ENCODE measurements at places on chromosomes 2 and 18. TPM values are rescaled to one million over a fixed set of nuclear protein-coding genes. Genes with fewer than 3 reads are reported as not detected.

- DNase-seq: no peak
Observed at GRCh38 chr2:70519453-70519852, 34.2 kb downstream of the TGFA start.

DNA sequence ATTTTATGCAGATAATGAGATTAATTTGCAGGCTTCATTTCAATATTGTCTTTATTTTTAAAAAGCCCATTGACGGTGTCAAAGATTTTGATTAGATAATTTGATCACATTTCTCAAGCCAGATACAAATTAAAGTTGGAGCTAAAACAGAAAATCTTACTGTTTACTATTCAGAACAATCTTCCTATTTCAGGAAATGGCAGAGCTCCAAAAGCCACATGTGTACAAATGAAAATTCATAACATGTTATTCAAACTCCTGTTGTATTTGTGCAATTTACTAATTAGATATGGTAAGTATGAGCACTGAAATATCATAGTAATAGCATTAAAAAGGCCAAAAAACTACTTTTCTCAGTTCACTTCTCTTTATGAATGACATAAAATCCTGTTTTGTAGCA lies 682.9 kb downstream of the KCNJ3 start:
- DNase-seq: no peak

- peak; percentile 37 for DNase-seq
Observed at GRCh38 chr18:46917803-46918600, 600 bp downstream of the KATNAL2 start.

DNA sequence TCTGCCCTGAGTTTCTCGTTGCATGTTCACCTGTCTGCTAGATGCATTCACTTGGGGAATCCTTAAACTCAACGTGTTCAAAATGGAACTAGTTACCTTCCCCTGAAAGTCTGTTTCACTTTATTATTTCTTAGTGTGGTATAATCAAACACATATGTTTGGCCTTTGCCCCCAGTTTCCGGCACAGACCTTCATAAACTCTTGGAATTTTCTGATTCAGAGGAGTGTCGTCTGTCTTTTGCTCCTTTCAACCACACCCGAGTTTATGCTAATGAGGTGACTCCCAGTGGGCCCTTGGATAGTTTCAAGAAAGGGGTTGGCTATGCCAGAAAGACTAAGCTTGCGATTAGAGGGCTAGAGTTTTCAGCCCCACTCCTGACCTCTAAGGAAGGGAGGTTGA lies 198.9 kb downstream of the CDCA7 start:
- DNase-seq: peak; percentile 19

Gene PTGR3
- total RNA-seq: 16.1 TPM

Gene TMEM200C
- total RNA-seq: 1.7 TPM
